ENCODE measurements at places on chromosomes 13 and 19.

DNA sequence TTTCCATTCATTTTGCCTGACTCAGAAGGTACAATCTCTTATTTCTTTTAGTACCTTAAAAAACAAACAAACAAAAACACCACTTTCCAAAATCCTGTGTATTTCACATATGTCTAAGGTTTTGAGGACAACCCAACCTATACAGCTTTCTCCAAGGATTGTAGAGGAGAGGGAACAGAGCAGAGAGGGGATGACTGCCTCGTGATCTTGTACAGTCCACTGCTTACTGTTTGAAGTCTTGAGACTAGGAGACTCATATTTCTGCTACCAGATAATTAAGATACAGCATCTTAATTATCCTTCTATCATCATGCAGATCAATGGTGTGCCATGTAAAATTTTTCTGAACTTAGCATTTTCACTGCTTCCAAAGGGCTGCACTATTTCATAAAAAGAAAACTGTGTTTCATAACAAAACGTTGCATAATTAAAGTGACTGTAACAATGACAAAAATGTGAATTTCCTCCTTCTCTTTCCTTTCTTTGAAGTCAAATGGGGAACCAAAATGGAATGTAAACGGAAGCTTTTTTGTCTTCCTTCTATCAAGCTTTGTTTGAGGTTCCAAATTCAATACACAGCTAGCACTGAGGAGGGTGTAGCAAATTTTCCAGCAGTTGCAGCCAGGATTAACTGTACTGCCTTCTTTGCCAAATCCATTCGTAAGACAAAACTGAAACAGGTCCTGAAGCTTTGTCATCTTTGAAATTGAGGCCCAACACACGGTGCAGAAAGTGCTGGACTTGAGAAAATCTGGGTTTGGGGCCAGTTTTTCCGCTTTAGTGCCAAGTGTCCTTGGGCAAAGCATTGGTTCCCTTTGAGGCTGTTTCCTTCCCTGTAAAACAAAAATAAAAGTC is 34.9 kb upstream of the RCBTB2 start:
- DNase-seq = no peak

- no peak for DNase-seq
Observed at GRCh38 chr19:19381007-19381926, 24.2 kb upstream of the GATAD2A start.

GRCh38 chr19:36149673-36150406 is 2.4 kb downstream of the COX7A1 start:
- no peak for DNase-seq

GRCh38 chr19:54162241-54162805 is 2.8 kb upstream of the LENG1 start:
- peak; percentile 94 for DNase-seq

- DNase-seq = no peak
Observed at GRCh38 chr13:28316836-28317235, 178.1 kb downstream of the FLT1 start.

GRCh38 chr19:39515551-39516191 is 732 bp downstream of the SELENOV start:
- peak; percentile 48 for DNase-seq

DNA sequence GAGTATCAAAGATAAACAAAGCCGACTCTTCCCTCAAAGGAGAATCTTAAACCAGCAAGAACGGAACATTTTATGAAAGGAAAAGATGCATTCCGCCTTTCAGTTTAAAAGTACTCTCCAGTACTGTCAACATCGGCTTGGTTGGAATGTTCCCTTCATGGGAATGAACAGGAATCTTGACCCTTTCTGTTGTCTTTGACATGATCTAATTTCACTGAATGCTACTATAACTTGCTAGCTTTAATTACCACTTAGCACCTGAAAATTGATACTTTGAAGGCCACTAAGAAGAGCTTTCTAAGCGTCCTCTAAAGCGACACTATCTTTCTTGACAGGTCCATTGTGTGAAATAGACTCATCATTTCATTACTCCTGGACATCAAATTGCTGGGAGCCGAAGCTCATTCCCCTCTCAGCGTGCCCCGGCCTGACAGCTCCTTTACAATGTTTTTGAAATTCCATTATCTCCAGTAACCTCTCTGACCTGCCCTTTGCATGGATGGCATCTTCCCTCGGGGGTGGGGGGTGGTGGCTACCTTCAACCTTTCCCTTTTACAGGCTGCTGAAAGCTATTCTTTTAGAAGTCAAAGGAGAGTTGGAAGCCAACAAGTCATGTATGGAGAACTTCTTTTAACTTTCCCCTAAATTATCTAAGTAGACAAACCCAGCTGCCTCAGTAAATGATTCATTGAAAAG is 67.9 kb downstream of the EFNB2 start:
- no peak for DNase-seq

- DNase-seq = peak; percentile 59
Observed at GRCh38 chr19:17405250-17406045, at the start of gene BST2. TSS of gene BST2 (minus strand) at chr19:17405630. CDS start at chr19:17405575, 55 bp downstream.

DNA sequence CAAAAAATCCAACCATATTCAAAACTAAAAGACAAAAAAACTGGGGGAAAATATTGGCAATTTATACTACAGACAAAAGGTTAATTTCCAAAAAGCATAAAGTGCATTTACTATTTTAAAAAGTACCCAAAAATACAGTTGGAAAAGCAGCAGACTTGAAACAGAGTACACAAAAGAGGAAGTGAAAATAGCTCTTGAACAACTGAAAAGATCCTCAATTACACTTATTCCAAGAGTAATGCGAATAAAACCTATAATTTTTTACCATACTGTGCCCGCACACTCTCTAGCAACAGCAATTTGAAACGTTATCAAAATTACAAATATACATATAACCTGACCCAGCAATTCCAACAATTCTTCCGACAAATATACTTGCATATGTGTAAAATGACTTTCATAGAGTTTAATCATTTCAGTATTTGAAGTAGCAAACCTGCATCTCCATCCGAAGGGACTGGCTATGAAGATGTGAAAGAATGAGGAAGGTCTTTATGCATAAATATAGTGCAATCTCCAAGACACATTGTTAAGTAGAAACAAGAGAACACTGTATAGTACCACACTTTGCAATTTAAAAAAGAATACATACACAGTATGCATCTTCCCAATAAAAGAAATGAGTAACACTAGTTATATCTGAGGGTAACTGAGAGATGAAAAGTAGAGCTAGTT is 25.4 kb downstream of the ALG5 start:
- DNase-seq = no peak

GRCh38 chr19:6242677-6243076 is 37.1 kb downstream of the MLLT1 start:
- DNase-seq = no peak

DNA sequence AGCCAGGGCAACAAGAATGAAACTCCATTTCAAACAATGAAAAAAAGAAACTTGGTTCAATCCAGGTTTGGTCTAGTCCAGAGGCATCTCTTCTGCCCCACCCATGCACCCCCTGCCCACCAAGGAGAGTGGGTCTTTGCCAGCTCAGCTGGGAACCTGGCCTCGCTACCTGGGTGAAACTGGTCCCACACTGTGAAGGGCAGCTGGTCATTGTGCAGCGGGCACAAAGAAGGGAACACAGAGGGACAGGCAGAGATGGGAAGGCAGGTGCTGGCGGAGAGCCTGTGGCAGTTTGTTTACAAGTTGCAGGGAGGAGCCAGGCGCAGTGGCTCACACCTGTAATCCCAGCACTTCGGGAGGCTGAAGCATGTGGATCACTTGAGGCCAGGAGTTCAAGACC is 50.2 kb downstream of the CPAMD8 start:
- DNase-seq = no peak

GRCh38 chr13:29511980-29512379 is 83.5 kb downstream of the SLC7A1 start:
- DNase-seq = no peak

GRCh38 chr13:113613789-113614379 is 29.3 kb downstream of the TFDP1 start:
- no peak for DNase-seq

- no peak for DNase-seq
Observed at GRCh38 chr13:28741084-28741491, 22.3 kb upstream of the SLC46A3 start.

DNA sequence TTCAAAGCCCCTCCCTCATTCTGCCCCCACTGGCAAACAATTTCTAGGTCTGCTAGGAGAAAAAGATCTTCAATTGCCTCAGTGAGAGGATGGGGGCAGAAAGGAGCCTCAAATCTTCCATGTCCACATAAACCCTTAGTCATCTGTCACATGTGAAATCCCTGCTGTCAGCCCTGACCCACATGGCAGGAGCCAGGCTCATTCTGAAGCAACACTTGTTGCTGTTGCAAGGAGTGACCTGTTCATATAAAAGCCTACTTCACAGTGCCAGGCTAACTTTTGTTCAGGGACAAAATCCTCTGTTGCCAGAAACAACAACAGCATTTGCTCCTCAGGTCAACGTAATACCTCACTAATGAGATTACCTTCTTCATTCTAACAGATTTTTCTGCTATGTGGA is 70.5 kb downstream of the IRS2 start:
- no peak for DNase-seq

GRCh38 chr13:27474751-27475268 is 24.4 kb upstream of the MTIF3 start:
- no peak for DNase-seq

GRCh38 chr13:112586334-112586960 is 1.5 kb downstream of the TUBGCP3 start:
- no peak for DNase-seq

- DNase-seq = no peak
Observed at GRCh38 chr13:68440874-68441273, 1210.7 kb upstream of the PCDH9 start.

GRCh38 chr13:106532111-106532929 is 3.1 kb downstream of the EFNB2 start:
- DNase-seq = no peak

DNA sequence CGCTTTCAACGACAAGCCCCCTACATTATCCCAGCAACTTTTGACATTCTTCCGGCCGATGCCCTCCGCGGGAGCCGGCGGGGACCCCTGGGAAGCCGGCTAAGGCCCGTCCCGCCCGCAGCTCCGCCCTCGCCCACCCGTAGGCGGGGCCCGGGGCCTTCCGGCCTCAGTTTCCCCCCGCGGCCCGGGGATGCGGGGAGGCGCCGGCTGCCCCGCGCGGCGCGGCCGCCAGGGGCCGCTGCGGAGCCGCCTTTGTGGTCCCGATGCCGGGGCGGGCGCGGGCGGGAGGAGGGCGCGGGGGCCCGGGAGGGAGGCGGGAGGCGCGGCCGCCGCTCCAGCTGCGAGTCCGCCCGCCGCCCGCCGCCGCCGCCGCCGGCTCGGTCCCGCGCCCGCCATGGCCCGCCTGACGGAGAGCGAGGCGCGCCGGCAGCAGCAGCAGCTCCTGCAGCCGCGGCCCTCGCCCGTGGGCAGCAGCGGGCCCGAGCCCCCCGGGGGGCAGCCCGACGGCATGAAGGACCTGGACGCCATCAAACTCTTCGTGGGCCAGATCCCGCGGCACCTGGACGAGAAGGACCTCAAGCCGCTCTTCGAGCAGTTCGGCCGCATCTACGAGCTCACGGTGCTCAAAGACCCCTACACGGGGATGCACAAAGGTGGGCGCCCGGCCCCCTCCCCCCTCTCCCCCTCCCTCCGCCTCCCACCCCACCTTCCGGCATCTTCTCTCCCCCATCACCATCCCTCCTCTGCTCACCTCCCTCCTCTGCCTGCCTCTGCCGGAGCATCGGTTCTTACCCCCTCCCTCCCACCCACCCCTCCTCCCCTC is at the start of gene CELF5:
TSS of gene CELF5 (plus strand) at position 316 of the 823 bp plus-strand sequence. CDS start at position 395, 79 bp downstream.
- peak; percentile 76 for DNase-seq

DNA sequence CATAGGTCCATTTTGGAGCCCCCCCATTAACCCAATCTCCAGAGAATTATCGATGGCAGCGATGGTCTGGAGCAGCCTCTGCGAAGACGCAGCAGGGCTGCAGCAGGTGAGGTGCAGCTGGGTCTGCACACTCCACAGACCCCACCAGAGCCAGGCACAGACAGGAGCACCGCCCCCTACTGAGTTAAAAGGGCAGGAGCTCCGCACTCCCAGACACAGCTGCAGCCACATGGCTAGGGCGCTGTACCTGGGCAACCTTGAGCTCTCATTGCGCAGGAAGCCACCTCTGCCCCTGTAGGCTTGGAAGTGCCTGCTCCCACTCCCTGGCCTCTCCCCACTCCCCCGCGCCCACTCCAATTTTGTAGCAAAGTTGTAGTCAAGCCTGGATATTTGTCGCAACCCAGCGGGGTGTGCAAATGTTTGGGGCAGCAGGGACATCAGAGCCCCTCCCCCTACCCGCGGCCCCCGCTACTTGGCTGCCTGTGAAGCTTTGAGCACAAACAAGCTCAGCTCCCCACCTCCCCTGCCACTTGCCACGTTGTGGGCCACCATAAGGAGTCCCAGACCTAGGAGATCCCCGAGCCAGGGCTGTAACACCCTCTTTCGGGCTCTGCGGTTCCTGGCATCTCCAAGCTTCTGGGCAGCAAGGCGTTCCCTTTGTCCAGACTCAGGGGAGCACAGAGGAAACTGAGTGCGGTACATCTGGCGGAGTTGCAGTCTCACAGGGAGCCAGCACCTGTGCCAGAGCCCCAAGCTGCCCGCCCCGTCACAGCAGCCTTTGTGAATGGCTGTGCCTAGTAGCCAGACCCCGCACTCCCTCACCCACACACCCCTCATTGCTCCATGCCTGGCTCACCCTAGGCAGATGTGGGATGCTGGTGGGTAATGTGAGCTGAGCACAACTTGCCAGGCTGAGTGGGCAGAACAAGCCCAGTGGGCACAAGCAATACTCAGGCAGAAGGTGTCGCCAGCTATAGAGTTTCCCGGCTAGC is 949.7 kb upstream of the SLITRK1 start:
- DNase-seq = no peak

DNA sequence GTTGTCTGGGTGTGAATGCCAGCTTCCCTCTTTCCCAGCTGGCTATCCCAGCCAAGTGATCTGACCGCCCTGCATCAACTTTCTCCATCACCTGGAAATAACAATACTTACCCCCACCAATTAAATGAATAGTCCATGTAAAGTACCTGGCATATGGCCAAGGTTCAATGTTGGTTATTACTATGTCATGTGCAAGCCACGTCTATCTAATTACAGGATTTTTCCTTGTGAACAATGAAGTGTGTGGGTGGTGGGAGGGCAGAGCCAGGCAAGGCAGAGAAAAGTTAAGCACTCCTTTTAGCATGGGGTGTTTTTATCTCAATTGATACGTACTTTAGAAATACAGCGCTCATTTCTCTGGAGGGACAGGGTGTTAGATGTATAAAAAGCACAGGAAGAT is 121.1 kb downstream of the NHLRC3 start:
- DNase-seq = no peak

- DNase-seq = no peak
Observed at GRCh38 chr19:7366701-7367420, 18.1 kb downstream of the ARHGEF18 start.

DNA sequence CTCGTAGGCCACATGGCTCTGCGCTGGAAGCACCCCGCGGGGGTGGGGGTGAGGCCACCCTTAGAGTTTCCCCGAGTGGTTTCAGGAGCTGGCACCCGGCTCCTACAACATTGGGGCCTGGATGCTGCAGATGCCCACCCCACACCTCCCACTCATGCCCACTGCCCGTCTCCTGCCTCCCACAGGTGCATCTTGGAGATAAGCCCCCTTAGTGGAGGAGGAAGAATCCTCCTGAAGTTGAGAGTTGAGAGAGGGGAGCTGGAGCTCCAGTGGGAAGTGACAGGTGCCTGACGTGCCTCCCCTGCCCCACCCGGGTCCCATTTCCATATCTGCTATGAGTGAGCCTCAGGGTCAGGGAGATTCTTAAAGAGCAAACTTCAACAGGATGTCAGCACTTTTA is 341.3 kb downstream of the TEX29 start:
- DNase-seq = no peak

All from CD4-positive, alpha-beta T cell treated with Interleukin-17A for 4 hours (primary cell).